Brain pericyte (primary cell): ENCODE measurements at places on chromosomes 12 and 14.

DNA sequence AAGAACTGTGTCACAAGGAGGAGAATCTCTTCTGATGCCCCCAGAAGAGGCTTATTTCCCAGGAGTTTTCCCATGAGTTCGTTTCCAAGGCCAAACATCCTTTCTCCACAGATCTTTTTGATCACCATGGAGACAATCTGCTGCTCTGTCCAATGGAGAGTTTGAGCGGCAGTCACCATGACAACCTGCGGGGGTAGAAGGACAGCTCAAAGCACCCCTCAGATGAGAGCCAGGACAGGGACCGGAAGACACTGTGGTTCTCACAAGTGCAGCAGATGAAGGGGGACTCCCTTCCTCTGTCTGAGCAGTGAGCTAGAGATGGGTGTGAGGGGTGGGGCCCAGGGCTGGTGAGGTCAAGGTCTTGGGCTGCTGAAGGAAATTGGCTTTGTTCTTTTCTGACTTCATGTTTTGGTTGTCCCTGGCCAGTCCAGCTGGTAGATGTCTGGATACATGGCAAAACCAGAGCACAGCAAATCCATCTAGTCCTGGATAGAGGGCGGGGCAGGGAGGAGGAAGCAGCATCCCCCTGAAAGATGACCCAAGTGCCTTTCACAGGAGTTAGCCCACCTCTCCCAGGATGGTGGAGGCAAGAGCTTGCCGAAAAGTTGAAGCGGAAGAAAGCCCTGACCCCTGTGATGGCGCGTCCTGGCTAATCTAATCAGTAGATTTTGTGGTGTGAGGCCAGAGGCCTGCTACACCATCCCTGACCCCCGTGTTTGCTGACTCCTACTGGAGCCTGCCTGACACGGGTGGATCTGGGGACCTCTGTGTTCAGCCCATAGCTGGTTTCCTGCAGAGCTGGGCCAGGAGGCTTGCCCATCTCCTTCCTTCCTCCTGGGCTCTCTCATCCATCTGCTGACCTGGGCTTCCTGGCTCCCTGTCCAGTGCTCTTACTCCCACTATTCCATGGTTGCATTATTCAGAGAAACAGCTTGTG, 24.4 kb downstream of the DHRS2 start:
- no peak for DNase-seq

- no peak for DNase-seq
Measured at GRCh38 chr12:108231109-108231905, 102.2 kb downstream of the WSCD2 start.

GRCh38 chr14:23365036-23365731, at the start of gene EFS:
EFS (minus strand) TSS chr14:23365172; CDS start chr14:23365025, 147 bp downstream.
- DNase-seq, result no peak

- no peak for DNase-seq
Measured at GRCh38 chr12:11893998-11894397, 176.7 kb upstream of the BCL2L14 start.

- no peak for DNase-seq
Measured at GRCh38 chr14:27190296-27190695, 592.5 kb upstream of the NOVA1 start.

DNA sequence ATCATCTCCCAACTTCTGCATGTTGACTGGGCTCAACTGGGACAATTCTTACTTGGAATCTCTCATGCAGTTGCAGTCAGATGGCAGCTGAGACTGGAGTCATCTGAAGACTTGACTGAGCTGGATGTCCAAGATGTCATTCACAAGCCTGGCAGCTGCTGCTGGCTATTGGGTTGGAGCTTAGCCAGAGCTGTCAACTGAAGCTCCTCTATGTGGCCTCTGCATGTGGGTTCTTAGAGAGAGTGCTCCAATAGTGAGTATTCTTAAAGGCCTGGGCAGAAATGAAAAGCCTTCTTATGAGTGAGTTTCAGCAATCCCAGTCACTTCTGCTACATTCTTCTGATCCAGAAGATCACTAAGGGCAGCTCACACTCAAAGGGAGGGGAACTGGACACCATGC, 440.9 kb downstream of the LRIG3 start:
- DNase-seq, result no peak

GRCh38 chr12:132495629-132496357, 5.8 kb downstream of the FBRSL1 start:
- no peak for DNase-seq

DNA sequence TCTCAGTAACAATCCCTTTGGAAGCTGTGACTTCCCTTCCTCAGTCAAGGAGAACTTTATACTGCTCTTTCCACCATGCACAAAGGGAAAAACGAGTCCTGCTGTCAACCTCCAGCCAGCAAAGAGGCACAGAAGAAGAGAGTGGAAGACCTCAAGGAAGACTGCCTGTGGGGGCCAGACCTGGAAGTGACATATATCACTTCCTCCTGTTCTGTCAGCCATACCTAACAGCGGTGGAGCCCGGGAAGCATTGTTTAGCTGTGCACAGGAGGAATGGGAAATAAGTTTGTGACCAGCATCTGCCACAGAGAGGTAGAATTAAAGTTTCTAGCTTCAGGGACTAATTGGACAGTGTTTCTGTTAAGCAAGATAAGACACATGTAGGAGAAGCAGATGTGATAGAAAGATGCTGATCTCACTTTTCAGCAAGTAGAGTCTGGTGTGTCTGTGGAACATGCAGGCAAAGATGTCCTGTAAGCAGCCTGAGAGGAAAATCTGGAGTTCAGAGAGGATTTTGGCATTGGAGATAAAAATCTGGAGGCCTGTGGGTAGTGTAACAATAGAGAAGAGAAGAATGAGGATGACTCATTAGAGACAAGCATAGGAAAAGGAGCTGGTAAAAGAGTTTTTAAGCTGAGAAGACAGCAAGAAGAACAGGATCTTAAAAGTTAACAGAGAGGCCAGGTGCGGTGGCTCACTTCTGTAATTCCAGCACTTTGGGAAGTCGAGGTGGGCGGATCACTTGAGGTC, 141.6 kb upstream of the CPSF6 start:
- no peak for DNase-seq

- no peak for DNase-seq
Measured at GRCh38 chr12:6615802-6616201, 8.6 kb upstream of the CHD4 start.

GRCh38 chr14:105315211-105315721, 718 bp downstream of the PACS2 start:
- no peak for DNase-seq

- DNase-seq, result no peak
Measured at GRCh38 chr12:130162267-130162666, at the start of gene FZD10. FZD10 (plus strand) TSS chr12:130162464; CDS start chr12:130162943, 479 bp downstream.

- DNase-seq, result no peak
Measured at GRCh38 chr12:81181691-81182090, 103.8 kb downstream of the ACSS3 start.

DNA sequence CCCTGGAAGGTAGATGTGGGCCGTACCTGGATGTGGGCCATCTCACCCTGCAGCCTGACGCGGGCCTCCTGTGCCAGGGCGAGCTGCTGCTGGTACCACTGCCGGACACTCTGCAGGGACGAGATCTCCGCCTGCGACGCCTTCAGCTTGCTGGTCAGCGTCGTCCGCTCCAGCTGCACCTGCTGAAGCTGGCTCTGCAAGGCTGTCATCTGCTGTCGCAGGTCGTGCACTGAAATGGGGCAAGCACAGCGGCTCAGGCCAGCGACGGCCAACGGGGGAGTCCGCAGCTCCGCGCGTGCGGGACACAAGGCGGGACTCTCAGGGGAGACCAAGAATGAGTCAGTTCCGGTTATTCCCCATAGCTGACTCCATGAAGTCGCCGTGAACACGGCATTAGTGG, 26.9 kb downstream of the GOLGA3 start:
- DNase-seq, result no peak

DNA sequence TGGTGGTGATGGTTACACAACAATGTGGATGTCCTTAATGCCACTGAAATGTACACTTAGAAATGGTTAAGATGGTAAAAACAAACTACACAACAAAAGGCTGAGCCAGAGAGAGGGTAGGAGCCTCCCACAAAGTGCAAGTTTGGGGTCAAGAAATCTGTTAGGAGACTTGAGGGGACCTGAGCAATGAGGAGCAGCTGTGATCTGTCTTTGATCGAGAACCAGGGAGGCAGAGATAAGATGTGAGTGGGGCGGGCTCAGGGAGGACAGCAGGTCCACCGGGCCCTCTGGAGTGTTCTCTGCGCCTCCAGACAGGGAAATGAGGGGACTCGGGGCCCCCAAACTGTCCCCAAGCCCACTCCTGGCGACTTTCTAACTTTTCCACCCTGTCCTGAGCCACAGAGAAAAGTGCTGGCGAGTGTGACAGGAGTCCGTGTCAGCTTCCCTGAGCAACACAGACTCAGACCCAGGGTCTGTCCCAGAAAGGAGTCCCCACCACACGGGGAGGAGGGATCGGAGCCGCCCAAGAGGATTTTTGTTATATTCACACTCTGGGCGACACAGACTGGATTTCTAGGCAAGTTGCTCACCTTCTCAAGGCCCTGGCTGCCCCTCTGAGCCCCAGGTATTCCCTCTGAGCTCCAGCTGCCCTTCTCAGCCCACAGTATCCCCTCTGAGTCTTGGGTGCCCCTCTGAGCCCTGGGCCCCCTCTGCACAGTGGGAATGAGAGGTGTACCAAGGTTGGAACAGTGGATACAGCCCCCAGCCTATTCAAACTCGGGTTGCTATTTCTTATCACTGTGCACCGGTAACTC, 11.5 kb upstream of the SCARB1 start:
- DNase-seq, result no peak
